HFF-Myc (cell line): ENCODE measurements at places on chromosomes 11 and 22.

DNA sequence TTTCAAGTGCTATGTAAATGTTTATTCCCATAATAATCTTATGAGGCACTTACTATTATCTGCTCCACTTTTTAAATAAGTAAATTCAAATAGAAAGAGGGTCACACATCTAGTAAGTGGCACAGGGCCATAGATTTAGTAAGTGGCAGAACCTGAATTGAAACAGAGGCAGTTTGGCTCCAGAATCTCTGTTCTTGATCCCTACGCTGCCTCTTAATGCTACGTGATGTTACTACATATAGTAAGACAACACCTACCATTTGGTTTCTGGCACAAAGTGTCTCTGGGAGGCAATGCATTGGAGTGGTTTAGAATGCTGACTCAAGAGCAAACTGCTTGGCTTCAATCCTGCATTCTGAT lies 1018.3 kb downstream of the DLG2 start:
- no peak for DNase-seq

DNA sequence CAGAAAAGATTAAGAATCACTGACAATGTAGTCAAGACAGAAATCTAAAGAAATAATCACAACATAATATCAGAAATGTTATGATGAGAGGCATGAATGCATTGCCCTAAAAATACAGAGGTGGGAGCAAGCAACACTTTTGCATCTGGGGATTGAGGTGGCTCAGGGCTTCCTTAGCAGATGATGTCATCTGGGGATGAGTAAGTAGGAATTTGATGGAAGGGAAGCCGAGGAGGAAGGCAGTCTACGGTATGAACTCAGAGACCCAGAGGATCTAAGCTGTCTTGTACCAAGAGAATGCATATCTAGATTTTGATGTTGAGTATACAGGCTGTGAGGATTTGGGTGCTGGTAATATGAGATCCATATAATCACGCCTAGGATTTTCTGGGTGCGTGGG lies 193.0 kb upstream of the SNX19 start:
- no peak for DNase-seq

DNA sequence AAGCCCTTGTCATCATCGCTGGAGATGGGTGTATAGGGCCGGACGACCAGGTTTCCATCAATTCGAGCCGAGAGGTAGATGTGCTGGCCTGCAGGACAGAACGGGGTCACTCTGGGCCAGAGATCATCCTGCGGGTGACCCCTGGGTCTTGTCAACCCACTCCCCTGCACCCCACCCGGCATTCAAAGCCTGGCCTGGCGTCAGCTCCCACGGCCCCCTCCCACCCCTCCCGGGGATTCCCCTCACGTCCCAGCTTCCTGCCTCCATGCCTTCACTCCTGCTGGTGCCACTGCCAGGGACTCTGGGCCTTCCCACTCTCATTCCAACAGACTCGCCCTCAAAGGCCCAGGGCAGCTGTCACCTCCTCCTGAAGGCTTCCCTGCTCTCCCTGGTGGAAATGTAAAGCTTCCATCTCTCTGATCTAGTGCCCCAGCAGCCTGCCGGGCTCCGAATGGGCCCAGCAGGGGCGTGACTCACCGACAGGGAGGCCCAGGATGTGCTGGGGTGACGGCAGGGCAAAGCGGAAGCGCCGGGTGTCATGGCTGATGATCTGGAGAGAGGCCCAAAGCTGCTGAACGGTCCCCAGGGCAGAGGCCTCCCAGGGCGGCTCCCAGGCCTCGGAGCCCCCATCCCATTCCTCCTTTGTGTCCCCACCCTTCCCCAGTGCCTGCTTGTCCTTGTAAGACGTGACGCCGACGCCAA lies 9.3 kb downstream of the ATP5MGL start:
- DNase-seq = no peak

DNA sequence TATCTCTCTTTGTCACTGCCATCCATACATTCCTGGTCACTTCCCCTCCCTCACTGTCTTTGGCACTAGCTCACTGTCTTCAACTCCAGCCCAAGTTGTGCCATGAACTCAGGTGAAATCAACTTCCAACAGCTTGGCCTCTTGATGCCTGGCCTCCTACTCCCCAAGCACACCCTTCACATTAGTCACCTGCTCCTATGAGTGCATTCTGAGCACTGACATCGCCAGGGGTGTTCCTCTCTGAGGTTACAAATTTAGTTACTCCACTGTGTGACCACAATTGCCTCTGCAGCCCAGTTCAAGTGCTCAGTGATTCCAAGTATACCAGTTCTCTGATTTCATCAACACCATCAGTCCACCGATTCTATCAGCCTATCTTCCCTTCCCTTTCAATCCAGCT lies 10.8 kb downstream of the DRD2 start:
- no peak for DNase-seq

DNA sequence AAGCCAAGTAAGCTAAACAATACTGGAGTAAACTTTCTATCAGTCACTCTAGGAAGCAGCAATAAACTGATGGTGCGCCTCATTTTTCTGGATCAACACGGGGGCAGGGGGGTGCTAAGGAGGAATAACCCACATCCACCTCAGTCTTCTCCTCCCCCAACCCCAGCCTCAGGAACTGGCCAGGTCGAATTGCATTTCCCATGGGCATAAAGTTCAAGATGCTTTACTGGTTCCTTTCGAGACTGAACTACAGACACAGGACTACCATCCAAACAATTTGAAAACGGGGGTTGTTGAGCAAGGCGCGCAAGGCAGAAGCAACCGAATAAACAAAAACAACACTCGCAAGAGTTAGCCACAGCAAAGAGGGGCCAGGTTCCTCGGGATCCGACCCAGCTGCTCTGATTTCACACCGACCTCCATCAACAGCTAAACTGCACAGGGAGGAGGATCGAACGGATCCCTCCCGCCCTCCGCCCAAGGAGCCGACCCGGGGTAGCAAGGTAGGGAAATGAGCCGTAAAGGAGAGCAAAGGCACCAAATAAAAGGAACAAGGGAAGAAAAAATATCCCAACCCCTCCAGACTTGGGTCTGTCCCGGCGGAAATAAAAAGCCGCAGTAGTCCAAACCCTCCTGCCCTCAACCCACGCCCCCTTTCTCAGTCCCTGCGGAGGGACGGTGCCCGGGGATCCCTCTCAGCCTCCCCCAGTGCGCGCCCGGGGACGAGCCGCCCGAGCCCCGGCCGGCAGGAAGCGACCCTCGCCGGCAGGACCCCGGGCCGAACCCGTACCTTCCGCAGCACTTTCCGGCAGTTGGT lies 801 bp downstream of the SESN3 start:
- DNase-seq = no peak

DNA sequence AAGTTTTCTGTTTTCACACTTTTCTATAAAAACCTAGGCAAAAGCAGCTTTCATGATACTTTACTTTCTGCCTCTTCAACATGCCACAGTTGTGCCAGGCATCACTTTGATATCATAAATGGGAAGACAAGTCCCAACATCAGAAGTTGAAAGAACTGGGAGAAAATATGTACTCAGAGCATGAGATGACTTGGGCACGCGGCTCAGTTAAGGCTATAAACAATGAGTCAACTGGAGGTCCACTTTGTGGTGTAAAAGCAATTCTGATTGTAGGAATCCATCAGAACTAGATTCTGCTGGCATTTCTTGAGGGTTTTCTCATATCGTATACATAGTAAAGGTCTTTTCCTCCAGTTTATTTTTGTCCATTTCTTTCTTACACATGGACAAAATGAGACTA lies 109.7 kb upstream of the USP47 start:
- no peak for DNase-seq

GRCh38 chr11:75347781-75348566 lies 3.5 kb downstream of the ARRB1 start:
- peak; percentile 98 for DNase-seq

GRCh38 chr11:121489823-121490222 lies 37.1 kb upstream of the SORL1-AS1 start:
- no peak for DNase-seq

GRCh38 chr11:9790703-9791102 lies 126.8 kb downstream of the SWAP70 start:
- DNase-seq = no peak

- no peak for DNase-seq
Measured at GRCh38 chr11:60389279-60389910, 6.9 kb upstream of the MS4A14 start.
